ENCODE measurements at places on chromosomes 4 and X.

GRCh38 chr4:18134111-18134510, 112.6 kb upstream of the LCORL start:
- no peak for DNase-seq

GRCh38 chr4:72442147-72442546, 126.9 kb downstream of the ADAMTS3 start:
- DNase-seq, result no peak

DNA sequence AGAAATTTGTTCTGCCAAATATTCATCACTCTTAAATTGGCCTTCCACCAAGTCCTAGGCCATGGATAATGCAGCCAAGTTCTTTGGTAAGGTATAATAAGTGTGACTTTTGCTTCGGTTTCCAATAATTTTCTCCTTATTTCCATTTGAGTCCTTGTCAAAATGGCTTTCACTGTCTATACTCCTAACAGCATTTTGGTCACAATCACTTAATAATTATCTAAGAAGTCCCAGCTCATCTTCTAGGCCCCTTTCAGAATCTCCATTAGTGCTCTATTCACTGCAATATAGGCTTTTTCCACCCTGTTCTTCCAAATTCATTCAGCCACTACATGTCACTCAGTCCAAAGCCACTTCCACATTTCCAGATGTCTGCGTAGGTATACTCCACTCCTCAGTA, 51.0 kb upstream of the SPIN4 start:
- no peak for DNase-seq

DNA sequence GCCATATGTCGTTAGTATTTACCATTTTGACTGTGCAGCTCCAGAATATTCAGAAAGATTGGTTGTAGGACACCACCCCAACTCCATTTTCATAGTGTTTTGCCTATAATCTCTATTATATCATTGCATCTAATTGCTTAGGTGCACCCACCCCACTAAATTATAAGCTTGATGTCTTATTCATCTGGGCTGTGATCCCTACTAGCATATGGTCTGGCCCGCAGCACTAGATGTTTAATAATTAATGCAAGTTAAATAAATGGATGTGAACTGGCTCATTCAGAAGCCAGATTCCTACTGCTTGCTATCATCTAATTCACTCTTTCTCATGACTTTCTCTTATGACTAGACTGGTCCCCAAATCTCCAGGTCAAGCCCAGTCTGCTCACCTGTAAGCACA, 143.5 kb downstream of the RELL1 start:
- no peak for DNase-seq

GRCh38 chr4:94359221-94359620, 16.6 kb upstream of the HPGDS start:
- no peak for DNase-seq

DNA sequence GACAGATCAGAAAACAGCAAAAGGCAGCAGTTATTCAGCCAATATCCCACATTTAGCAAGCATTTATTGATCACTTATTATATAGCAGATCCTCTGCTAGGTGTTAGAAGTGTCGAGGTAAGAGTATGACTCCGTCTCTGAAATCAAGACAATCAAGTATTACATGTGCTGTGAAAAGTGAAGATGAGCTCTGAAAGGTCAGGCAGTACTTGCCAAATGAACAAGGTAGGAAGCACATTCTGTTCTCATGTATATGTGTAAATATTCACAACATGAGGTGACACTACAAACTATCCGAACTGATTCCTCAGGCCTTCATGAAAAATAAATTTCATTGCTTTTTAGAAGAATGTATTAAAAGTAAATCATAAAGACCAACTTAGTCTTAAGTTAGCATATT, 15.3 kb downstream of the ATP1B4 start:
- DNase-seq, result no peak

- no peak for DNase-seq
Measured at GRCh38 chr4:109041463-109042360, 260.7 kb downstream of the COL25A1 start.

GRCh38 chr4:183345261-183345660, 23.0 kb upstream of the CLDN24 start:
- no peak for DNase-seq

DNA sequence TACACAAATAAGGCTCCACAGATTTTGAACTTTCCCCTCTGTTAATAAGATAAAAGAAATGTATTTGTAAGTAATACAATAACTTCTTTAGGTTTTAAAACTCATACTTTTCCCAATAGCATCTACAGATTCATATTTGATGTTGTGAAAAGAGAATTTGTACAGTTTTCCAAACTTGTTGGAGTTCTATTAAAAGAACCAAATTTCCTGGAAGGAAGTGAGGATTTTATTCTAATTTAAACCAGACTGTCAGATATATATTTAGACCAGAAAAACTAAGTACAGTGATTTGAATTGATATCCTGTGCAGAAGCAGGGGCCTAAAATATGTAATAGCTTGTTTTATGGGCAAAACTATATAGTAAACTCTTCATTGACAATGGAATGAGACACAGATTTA, 53.7 kb downstream of the NAA11 start:
- DNase-seq, result no peak

- no peak for DNase-seq
Measured at GRCh38 chr4:133584714-133585113, 435.6 kb downstream of the PCDH10 start.

- no peak for DNase-seq
Measured at GRCh38 chr4:56302760-56303159, 84.5 kb downstream of the AASDH start.

- DNase-seq, result peak; percentile 68
Measured at GRCh38 chr4:184343502-184344177, 126.0 kb upstream of the ENPP6 start.

All from cerebellar nuclear complex (tissue), 1 donor.